NCI-H510A (cell line): ENCODE measurements at places on chromosomes 1 and 21.
A peak's percentile ranks its signal among the peaks of the same experiment; 100 is the strongest.

DNA sequence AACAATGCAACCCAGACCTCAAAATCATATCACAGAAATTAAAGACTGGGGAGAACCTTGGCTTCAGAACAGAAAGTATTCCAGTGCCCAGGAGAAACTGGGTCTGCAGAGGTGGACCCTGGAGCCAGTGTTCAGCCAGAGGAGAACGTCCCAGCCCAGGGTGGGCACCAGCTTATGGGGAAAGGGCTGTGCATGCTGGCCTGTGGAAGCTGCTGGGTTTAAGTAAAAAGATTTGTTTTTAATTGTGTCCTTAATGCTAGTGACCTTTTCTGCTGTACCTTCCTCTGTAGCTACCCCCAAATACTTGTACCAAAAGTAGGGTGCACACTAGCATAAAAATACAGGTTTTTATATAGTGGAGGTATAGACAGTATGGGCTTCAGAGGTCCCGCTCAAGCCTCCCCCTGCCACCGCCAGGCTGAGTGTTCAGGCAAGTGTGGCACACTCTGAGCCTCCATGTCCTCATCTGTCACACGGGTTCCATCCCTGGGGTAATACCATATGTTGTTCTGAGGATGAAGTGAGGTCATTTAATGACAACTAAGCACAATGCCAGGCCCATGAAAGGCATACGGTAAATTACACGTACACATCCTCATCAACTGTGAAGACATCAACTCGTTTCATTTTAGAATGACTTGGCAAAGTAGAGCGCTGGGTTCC, 47.0 kb downstream of the SLC37A1 start:
- no peak for DNase-seq

- no peak for DNase-seq
Observed at GRCh38 chr1:95927061-95927460, 693.1 kb downstream of the RWDD3 start.

- no peak for DNase-seq
Observed at GRCh38 chr1:35622510-35623178, 18.7 kb downstream of the PSMB2 start.

GRCh38 chr1:223726380-223727001, 14.2 kb downstream of the CAPN2 start:
- no peak for DNase-seq

DNA sequence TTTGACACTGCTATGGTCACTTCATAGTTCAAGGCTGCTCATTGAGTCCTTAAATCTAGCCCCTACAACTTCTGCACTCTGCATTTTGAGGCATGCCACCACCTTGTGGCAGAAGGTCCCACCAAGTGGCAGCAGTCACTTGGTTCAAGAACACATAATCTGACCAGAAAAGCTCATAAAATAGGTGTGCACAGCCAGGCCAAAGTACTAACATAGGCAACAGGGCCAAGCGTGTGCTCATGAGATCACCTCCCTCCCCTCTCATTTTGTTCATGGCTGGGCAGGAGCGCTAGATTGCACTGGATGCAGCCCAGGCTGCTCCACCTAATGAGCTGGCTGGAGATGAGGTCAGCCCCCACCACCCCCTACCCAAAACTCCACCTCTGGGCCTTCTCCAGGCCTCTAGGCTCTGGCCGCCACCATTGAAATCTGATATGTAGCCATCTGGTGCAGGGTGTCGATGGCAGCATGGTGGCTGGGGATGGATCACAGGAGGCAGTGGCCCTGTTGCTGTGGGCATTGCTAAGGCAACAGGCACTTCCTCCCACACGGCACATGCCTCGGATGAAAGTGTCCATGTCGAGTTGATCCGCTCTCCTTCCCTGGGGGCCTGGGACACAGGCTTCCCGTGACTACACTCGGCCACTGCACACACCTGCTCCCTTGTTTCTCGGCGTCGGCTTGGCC, 193.2 kb downstream of the TRABD2B start:
- peak; percentile 74 for DNase-seq

- DNase-seq, result no peak
Observed at GRCh38 chr1:111906111-111906510, 83.4 kb downstream of the KCND3 start.

DNA sequence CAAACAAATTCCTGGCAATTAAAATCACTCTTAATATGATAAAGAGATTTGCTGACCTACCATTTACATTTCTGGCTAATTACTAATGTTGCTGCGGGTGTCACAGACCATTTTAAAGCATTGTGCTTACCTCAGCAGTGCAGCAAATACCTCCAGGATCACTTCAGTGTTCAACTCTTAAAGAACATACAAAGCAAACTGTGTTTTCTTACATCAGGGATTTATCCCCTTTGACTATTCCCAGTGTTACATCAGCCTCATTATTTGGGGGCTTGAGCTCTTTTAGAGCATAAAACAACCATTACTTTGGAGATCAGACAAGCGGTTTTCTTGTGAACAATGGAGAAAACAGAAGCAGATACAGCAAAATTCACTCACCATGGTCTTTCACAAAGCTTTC, 185.4 kb downstream of the LYPLAL1 start:
- DNase-seq, result no peak

DNA sequence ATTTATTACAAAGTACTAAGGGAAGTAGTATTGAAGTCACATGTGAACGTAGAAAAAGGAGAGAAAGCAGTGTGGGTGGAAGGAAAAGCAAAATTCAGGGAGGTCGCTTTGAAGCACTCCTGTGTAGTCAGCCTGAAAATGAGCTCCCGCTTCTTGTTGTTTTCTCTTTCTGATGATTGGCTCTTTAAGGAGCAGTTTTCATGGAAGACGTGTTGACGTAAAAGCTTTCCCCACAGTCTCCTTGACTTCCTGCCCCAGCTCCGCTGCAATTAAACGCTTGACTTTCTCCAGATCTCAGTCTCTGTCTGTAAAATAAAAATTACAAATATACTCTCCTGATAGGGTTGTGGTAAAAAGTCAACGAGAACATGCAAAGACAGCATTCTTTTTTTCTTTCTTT, 661.5 kb upstream of the ZP4 start:
- no peak for DNase-seq

DNA sequence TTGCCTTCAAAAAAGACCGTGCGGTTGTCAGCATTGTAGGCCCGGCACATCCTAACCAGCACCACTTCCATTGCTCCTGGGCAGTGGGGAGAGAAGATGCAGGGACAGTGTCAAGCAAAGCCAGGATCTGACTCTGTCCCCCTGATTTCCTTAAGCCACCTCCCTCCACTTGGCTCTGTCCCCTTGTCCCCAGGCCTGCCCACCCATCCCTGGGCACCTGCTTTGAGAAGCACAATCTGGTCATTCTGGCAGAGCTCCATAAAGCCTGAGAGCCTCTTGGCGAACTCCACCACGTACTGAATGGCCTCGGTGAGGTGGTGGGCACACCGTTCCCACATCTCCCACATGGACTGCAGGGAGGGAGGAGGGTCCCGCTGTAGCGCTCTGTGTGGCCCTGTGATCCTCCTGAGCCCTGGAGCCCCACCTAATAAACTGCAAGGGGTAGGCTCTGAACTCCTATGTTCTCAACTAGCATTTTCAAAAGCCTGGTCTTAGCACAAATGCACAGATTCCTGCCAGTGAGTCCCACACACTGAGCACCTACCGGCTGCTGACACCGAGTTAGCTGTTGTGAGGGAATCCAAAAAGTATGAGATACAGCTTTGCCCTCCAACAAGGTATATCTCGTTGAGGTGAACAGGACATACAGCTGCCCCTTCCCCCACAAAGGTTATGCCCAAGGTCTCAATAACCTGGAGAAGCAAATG, 8.2 kb upstream of the LINGO4 start:
- no peak for DNase-seq
